ENCODE measurements at places on chromosomes 2 and 18.

DNA sequence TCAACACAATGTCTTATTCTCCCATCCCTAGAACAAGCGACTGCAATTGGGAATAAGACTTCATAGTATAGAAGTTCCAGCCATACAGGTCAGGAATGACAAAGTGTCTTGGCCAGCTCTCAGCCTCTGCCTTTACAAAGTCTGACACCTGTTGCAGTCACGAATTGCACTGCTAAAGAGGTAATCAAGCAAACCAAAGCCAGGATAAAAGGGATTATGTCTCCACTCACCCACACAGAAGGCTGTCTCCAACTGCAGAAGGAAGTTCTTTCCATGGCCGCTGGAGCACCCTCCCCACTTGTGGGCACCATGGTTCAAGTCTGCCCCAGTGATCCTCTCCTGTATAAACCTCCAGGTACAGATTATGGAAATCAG is 114.8 kb upstream of the PKDCC start:
- DNase-seq, result no peak

DNA sequence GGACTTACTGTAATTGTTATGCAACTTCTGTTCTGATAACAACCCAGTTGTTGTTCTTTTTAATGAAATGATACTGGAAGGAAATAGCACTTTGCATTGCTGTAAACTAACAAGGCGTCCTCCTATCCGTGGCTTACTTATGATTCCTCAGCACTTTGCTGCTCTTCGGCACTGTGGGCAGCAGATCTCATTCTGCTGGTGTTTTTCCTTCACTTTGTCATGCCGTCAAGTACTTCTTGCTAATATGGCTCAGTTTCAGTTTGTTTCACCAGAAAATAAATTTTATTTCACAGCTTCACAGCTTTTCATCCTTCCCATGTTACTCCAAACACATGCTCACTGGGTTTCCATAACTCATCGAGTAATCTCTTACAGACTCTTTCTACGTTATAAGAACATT is 289.3 kb downstream of the MEIS1 start:
- no peak for DNase-seq

DNA sequence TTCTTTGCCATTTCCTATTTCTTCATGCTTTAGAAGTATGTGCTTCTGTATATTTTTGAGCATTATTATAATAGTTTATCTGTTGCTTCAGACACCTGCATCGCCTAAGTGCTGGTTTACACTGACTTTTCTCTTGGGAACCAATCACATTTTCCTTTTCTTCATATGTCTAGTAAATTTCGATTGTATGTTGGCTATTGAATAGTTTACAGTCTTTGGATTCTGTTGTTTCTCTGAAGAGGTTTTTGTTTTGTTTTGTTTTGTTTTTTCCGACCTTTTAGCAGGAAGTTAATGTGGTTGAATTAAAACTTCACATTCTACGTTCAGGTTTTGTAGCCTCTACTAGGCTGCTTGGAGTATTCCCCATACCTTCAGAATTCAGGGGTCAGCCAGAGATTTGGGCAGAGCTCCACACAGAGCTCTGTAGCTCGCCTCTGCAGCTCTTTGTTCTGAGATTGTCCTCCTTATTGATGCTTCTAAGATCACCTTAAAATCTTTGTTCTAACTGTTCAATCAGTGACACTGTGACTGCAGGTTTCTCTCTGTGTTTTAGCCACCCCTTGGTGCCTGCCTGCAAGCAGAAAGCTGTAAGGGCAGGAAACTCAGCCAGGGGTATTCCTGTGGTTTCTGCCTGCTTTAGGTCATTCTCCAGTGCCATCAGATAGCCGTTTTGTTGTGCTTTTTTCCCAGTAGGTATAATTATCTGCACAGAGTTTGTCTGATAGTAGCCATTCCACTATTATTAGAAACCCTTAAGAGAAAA is 83.4 kb downstream of the FAM168B start:
- no peak for DNase-seq

- DNase-seq, result no peak
These were observed 23.3 kb upstream of the UBE2F start for GRCh38 chr2:237943395-237944094.

GRCh38 chr2:56047136-56047535 is 123.6 kb upstream of the EFEMP1 start:
- DNase-seq, result no peak

DNA sequence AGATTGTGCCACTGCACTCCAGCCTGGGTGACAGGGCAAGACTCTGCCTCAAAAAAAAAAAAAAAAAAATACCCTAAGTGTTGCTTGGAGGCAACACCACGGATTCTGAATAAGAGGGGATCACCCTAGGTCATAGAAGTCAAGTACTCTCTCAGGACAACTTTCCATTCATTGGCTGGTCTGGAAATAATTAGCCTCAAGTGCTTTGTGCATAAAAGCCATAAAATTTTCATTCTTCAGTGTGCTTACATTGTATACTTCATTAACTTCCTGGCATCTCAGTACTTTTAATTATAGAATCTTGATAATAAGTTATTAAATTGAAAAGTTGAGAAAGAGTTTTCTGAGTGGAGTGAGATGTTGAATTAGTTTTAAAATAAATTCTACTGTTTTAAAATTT is 876.1 kb upstream of the FAM98A start:
- DNase-seq, result no peak

GRCh38 chr18:78973357-78974083 is 6.1 kb upstream of the SALL3 start:
- no peak for DNase-seq

- DNase-seq, result no peak
These were observed 848.8 kb upstream of the KLHL29 start for GRCh38 chr2:22536133-22536532.

GRCh38 chr2:217469203-217469810 is 533.5 kb downstream of the TNS1 start:
- DNase-seq, result no peak

- DNase-seq, result no peak
These were observed 46.7 kb downstream of the FAM161A start for GRCh38 chr2:61807036-61807757.

- DNase-seq, result no peak
These were observed 402.0 kb downstream of the ADCYAP1 start for GRCh38 chr18:1306641-1307040.

DNA sequence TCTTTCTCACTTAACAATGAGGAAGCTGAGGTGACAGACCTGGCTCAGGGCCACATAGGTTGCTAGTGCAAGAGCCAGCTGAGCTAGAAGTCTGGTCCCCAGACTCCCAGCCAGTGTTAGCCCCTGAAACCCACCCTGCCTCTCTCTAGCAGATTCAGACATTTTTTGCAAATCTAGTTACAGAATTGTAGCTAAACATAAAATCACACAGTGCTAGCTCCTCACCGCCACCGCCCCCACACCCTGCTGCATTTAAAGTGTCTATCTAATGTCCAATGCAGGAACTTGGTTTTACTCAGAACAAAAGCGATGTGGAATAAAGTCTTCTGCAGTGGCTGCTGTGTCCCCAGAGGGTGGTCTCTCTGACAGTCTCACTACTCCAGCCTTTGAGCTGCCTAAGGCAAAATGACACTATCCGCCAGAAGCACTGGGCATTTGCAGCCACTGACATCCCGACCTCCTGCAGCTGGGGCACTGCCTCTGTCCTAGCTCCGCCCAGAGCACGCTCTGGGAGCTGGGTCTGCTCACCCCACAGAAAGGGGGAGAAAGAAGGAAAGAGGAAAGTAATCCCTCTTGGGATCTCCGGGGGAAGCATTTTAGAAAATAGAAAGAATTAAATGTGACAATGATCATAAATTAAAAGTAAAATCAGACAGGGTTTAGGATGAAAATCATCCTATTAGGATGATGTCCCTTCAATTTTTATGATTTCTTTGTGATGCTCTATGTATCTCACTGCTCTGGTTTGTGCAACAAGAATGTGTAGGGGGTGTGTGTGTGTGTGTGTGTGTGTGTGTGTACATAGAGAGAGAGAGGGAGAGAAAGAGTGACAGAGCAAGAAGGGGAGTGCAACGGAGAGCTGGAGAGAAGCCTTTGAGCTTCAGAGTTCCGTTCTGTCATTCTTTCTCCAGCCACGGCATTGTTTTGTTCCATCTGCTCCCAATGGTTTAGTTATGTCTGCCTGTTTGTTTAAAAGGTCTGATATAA is 50.5 kb upstream of the ST8SIA3 start:
- DNase-seq, result no peak

DNA sequence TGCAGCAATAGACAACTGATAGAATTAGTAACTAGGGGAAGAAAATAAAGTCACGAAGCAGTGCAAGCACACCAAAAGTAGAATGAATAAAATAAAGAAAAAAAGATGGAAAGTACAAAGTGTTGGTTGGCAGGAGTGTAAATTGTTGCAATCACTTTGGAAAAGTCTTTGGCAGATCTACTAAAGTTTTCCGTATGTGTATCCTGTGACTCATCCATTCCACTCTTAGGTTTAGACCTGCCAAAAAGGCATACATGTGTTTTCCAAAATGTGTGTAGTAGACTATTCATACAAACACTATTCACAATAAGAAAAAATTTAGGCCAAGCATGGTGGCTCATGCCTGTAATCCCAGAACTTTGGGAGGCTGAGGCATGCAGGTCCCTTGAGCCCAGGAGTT is 282.1 kb upstream of the FSIP2 start:
- no peak for DNase-seq

- no peak for DNase-seq
These were observed 183.0 kb downstream of the AFF3 start for GRCh38 chr2:99959261-99960014.

DNA sequence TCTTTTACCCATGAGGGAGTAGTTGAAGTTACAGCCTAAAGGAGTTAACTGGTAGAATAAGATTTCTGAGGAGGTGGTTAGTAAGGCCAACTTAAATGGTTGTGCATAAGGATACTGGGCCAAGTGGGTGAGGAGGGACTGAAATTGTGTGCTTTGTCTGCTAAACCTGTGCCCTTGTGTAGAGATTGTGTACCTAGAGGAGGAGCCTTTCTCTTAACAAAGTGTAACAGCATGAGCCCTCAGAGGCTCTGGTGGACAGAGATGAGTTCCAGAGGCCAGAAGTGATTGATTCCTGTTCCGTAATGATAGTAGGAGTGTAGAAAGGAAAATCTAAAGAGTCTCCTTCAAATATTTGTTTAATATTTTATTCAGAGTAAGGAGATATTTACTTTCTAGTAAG is 42.9 kb downstream of the OTX1 start:
- DNase-seq, result no peak

- DNase-seq, result no peak
These were observed 186.6 kb downstream of the MTX2 start for GRCh38 chr2:176455816-176456291.

DNA sequence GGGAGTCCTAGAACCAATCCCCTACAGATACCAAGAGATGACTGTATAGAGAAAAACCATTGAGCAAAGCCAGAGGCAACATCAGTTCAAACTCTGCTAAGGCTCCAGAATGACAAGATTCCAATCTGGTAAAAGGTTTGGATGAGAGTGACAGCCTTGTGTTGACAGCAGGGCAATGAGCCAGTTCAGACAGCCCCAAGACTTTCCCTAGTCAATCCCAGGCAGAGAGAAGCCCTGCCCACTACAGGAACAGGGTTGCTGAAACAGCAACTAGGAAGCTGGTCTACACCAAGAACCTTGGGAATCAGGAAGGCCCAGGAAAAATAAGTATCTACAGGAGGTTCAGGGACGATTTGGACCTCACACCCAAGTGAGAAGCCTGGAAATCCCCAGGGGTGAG is 3.3 kb downstream of the PSTPIP2 start:
- no peak for DNase-seq

GRCh38 chr2:231611273-231612108 is 18.8 kb downstream of the TEX44 start:
- DNase-seq, result no peak

- DNase-seq, result no peak
These were observed 374.4 kb downstream of the MTX2 start for GRCh38 chr2:176643646-176644045.

DNA sequence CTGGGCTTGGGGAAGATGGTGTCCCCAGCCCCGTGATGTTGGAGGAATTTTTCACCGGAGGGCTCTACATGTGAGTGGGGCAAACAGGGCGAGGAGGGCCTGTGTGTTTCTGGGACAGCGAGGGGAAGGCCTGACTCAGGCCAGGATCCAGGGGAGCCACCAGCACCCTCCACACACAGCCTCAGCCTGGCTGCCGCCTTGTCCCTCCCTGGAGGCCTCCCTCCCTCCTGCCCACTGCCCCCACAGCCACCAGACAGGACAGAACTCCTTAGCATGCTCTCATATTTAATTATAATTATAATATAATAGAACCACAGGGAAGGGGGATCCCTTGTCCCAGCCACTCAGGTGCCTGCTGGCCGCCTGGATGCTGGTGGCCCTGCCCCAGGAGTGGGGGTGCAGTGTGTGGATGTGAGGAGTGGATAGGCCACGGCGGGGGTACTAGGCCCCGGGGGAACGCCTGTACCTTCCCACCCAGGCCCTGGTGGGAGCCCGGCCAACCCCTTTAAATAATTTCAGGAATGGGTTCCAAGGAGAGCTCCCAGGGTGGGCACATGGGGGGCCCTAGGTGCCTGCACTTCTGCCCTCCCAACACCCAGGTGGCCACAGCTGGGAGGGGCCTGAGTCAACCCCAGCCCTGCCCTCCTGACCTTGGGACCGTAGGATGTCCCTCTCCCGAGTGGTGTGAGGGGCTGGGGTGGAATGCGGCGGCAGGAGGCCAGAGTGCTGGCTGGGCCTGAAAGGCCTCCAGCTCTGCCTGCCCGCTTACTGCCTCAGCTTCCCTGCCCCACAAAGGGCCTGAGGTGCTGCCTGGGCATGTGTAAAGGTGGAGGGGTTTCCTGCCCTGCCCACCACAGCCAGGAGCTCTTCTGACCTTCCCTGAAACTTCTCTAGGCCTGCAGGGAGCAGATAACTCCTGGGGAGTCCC is 8.8 kb downstream of the PDCD1 start:
- peak; percentile 29 for DNase-seq

- DNase-seq, result peak; percentile 82
These were observed at the start of gene PIKFYVE for GRCh38 chr2:208265801-208266552. TSS of gene PIKFYVE (plus strand) at chr2:208266255. CDS start at chr2:208271520, 5,265 bp downstream.

- DNase-seq, result no peak
These were observed 66.7 kb upstream of the RMDN2 start for GRCh38 chr2:37858400-37858711.

DNA sequence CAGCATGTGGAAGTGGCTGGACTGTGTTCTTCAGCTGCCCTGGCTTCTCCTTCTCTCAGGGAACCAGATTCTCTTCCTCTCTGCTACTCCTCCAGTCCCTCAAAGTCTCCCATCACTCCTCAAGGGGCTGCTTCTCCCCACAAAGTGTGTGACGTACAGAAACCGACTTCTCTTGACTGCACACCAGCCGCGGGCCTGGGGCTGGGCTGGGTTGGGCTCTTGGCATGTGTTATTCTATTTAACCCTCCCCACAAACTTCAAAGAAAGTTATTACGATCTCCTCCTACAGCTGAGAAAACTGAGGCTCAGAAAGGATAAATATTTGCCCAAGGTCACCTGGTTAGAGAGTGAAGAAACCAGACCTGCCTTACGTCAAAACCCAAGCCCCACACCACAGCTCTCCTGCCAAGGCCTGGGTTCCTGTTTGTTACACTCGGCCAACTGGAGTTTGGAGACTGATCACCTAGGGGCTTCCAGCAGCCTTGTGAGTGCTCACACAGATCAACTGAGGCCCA is 269.0 kb downstream of the TFCP2L1 start:
- no peak for DNase-seq

DNA sequence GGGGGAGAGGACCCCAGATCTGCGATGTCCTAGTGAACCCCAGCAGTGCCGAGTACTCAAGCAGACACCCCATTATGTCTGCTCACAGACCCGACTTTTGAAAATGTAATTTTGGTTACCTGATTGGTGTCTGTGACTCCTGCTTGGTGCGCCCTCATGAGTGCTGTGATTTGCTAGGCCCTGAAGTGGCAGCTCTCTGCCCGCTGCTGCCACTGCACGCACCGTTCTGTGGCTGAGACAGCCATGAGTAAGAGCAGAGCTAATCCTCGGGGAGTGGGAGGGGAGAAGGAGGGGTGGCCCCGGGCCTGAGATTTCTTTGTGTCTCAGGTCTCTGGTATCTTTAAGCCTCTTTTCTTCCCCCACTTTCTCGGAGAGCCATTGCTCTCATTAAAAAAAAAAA is 18.2 kb downstream of the FHOD3 start:
- DNase-seq, result no peak

All from GM12891 (cell line).